ENCODE measurements at places on chromosomes 5 and 9.

- no peak for DNase-seq
Measured at GRCh38 chr5:87245451-87245850, 22.2 kb upstream of the RASA1 start.

DNA sequence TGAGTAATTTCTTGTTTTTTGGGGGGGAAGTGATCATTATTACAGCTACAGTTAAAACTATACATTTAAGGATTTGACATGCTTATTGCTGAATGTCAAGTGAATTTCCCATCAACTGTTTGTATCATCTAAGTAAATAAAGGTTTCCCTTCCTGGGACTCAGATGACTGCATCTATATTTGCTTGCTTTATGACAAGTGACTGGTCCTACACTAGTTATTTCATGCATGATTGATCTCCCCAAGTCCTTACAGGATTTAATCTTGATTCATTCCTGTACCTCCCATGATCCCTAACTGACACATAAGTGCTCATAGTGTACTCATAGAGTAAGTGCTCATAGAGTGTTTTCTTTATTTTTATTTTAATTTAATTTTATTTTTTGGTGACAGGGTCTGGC, 2.8 kb downstream of the TXNDC8 start:
- DNase-seq, result no peak

- no peak for DNase-seq
Measured at GRCh38 chr5:169149317-169149716, 151.6 kb downstream of the SLIT3 start.

GRCh38 chr9:16136961-16137360, 584.1 kb downstream of the CCDC171 start:
- peak; percentile 82 for DNase-seq

- DNase-seq, result peak; percentile 40
Measured at GRCh38 chr9:133855802-133856521, 117.8 kb upstream of the SARDH start.

DNA sequence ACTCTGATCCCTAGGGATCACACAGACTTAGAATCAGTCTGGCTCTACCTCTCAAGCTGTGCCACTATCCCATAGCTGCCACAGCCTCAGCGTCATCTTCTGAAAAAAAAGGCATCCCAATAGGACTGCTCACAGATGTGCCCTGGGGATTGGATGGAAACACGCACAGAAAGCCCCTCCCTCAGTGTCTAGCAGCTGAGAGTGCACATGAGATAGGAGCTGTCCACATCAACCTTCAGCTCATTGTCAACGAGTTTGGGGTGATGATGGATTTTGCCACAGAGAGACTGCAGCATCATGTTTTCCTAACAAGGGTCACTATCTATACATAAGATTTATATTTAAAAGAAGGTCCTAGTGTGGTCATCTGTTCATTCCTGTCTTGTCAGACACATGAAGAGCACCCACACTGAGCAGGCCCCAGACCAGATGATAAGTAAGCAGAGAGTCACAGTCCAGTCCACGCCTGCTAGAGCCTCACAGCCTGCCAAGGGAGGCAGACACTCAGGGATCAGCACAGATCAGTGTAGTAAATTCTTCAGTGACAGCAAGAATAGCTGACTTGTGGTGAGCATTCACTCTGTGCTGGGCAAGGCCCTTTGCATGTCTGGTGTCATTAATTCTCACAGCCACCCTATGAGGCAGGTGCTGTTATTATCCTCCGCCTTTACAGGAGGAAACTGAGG, 25.8 kb downstream of the AFAP1L1 start:
- DNase-seq, result no peak

DNA sequence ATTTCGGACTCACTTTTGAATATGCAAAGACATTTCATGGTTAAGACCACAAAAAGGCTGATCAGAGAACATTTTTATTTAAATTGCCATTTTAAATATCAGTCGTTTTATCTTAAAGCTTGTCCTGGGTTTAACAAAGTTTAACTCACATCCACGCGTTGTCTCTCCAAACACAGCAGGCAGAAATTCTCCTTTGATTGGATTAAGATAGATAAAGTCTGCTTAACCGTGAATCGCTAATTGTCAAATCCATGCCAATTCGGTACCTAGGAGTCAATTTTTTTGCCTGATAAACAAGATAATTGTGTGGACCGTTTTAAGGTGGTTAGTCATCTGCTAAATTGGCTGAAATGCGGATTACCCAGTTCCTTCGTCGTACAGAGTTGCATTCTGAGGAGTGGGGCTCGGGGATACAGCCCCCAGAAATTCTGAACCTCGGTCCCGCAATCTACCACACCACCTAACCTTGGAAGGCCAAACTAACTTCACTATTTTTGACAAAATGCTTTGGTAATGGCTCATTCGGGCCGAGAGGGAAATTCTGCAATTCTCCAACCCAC, 665 bp upstream of the BTF3 start:
- no peak for DNase-seq

- DNase-seq, result peak; percentile 61
Measured at GRCh38 chr5:72427488-72428437, 79.4 kb downstream of the ZNF366 start.

DNA sequence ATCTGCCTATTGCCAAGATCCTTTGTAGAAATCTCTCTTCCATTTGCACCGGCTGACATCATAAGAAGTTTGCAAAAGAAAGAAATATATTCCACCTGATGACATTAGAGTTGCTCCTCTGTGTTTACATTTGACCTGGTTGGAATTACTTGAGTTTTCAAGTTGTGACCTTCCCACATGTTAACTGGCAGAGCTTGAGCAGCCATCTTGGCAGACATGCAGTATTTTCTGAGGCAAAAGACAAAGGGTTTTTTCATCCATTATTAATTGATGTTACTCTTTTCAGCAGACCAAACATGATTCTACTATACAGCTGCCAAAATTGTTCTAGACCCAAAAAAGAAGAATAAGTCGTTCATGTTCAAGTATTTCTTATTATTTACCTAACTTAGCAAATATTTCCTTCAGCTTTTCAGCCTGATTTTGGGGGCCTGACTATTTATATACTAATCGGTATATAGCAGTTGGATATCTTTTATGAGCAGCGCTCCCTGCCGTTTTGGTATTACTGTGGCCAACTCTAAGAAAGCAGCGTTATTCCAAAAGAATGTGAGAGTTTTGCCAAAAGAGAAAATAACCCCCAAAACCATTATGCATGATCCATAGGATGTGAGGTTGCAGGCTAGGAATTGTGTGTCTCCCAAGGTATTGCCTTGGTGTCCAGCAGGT, 212.9 kb downstream of the PBX3 start:
- DNase-seq, result no peak

DNA sequence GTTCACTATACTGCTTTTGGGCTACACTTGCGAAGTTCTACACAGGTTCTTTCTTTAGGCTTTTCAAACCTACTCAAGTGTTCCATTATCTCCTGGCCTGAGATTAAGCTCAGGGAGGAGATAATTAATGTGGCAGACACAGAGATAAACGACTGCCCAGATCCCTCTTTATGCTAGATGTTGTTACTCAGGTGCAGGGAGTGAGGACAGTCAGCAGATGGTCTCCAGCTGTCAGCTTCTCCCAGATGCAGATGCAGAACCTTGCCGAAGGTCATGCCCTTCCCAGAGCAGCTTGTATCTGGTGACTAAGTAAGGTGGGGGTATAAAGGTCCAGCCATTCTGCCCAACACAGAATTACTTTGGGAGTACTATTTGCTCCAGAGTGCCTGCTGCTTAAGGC, 166.2 kb downstream of the ZNF462 start:
- no peak for DNase-seq

- no peak for DNase-seq
Measured at GRCh38 chr9:89497257-89497963, 503 bp downstream of the SEMA4D start.

DNA sequence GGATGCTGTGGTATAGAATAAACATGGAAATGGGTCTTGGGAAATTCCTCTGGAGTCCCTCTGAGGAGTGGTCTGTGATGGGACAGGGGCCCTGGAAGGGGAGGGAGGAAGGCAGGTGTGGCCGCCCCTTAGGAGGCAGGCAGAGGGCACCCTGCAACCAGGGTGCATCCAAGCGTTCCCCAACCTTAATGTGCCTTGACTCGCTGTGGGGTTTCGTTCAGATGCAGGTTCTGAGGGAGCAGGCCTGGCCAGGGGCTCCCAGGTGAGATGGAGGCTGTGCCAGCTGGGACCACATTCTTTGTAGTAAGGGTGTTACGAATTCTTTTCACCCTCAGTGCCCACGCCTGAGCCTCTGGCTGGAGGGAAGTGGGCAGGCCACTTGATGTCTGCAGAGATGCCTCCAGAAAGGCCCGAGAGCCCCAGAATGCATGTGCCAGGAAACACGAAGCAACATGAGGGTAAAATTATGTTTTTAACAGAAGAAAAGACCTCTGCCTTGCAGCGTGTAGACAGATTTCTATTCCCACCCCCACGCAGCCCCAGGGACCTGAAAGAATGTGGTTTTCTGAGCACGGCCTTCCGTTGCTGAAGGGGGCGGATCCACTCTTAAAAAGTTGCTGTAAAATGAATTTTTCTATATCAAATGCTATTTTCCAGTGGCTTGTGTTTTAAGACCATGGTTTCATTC, 150.4 kb upstream of the IER5L start:
- no peak for DNase-seq

DNA sequence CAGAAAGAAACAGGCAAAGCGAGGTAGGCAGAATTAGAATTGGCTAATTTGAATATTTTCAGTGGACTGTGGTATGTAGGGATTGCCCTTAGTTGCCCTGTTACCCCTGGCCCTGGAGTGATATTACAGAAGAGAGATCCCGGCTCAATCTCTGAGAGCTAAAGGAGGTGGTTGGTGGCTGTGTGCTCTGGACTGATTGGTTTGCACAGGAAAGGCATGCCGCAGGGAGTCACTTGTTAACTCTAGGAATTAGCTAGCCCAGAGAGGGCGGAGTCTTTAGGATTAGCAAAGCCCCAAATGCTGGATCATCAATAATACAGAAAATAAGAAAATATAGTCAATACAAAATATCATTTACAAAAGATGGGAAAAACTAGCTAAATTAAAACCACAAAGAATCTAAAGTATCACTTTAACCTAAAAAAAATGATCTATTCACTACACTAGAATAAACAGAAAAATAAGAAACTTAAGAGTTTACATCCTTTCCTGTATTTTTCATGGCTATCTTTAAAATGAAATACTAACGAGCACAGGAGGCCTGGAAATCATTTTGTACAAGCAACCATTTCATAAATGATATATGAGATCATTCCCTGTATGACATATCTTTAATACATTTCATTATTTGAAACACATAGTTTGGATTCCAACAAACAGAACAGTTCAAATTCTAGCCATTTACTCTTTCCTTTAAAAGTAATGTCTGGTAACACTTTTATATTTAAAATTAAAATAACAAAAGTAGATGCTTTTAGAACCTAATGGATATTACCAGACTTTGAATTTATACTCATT, 71.1 kb downstream of the GNAQ start:
- DNase-seq, result peak; percentile 16

DNA sequence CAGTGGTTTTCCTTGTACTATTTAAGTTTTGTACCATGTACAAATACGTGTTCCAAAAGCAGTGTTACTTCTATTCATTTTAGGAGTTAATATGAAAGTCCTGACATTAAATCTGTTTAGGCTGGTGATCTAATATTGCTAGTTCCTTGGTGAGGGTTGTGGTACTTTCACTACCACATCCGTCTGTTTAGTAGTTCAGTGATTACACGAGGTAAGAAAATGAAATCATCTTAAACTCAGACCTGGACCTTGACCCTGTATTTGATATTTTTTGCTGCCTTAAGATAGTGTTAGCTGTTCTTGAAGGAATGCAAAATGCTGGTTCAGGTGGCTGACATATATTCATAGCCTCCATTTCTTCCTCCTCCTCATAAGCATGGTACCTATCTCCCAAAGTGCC, 50.3 kb downstream of the MTAP start:
- no peak for DNase-seq

- DNase-seq, result peak; percentile 64
Measured at GRCh38 chr5:119327018-119327417, 28.8 kb upstream of the TNFAIP8 start.
